ENCODE measurements at places on chromosomes 7 and 10.
A peak's percentile ranks its signal among the peaks of the same experiment; 100 is the strongest.

DNA sequence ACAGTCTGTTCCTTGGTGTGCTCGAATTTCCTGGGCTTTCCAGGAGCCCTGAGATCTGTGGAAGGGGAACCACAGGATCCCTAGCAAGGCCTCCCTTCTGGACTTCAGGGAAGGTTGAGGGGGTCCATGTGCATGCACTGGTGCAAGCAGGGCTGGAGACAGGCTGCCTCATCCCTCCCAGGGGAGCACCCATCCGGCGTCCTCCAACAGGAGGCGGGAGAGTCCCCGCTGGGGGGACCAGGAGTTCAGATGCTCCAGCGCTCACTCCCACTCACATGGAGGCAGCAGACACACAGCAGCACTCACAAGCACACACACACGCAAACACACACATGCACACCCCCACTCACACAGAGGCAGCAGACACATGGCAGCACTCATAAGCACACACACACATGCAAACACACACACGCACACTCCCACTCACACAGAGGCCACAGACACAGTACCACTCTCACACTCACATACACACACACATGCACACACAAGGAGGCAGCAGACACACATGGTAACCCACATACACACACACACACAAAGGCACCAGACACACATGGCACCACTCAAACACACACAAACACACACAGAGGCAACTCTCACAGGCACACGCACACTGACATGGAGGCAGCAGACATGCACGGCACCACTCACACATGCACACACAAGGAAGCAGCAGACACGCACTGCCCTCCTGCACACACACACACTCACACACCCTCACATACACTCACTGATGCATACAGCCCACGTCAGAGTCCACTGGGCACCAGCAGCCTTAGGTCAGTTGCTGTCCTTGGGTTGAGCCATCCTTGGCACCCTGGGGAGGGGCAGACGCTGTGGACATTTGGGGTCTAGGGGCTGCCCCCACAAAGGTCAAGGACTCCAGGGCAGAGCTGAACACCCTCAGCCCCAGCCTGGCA, 247.0 kb upstream of the PPP2R2D start:
- no peak for DNase-seq

DNA sequence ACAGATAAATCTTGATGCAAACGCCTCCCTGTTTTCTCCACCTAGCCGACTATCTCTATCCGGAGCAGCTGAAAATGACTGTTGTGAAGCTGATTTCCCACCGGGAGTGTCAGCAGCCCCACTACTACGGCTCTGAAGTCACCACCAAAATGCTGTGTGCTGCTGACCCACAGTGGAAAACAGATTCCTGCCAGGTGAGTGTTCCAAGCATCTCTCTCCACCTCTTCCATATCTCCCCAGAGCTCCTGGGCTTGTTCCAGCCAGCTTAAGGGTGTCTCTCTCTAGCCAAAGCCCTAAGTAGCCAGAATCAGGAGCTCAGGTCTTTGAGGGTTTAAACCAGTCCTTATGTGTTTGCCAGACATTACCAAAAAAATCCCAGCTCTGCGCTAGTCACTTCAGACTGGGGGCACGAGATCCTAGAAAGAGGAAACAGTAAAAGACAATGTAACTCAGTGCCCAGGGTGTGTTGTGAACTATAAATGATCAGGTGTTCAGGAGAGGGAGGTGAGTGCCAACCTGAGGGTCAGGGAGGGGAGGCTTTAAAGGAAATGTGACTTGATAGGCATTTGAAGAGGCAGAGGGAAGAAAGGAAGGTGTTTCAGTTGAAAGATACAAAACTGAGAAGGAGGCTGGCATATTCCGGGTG, 4.4 kb downstream of the PLAU start:
- no peak for DNase-seq

DNA sequence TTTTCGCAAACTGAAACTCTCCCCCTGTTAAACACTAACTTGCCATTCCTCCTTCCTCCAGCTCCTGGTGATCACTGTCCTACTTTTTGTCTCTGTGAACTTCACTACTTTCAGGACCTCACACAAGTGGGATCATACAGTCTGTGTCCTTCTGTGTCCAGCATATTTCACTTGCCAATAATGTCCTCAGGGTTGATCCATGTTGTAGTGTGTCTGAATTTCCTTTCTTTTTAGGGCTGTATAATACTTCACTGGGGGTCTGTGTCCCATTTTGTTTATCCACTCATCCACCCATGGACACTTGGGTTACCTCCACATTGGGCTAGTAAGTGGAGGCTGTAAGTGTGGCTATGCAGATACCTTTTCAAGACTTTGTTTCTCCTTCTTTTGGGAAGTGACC, 42.7 kb upstream of the GJD4 start:
- DNase-seq, result no peak

DNA sequence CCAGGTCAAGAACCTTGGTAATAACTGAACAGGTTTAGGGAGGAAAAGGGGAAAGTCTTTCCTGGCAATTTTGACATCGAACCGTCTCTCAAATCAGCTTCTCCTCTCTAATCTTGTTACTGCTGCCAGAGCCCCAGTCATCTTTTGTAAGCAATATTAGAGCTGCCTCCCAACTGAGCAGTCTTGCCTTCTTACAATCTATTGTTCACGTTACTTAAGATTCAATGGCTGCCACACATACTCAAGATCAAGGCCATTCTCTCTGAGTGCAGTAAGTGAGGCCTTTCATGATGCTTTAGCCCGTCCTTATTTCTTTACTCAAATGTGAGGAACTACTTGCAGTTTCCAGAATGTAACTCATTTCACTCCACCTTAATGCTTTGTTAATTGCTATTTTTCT, 12.4 kb downstream of the NET1 start:
- no peak for DNase-seq

- no peak for DNase-seq
These were observed 82.1 kb upstream of the PDGFA start for GRCh38 chr7:601595-602340.

GRCh38 chr7:125149151-125149550, 219.5 kb upstream of the POT1 start:
- DNase-seq, result no peak

DNA sequence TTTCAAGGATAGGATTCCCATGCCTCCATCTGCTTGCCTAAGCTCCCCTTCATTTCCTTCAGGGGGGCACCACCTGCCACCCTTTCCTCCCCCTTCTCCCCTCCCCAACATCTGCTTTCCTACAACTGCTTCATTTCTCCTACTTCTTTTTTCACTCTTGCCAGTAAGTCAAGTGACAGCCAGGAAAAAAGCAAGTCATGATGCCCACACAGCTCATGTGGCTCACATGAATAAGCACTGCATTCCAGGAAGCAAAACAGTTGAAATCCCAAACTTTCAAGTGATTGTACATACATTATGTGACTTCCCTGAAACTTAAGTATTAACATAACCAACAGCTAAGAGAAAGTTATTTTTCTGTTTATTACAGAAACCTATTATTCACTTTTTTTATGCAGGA, 78.6 kb downstream of the TNS3 start:
- no peak for DNase-seq

DNA sequence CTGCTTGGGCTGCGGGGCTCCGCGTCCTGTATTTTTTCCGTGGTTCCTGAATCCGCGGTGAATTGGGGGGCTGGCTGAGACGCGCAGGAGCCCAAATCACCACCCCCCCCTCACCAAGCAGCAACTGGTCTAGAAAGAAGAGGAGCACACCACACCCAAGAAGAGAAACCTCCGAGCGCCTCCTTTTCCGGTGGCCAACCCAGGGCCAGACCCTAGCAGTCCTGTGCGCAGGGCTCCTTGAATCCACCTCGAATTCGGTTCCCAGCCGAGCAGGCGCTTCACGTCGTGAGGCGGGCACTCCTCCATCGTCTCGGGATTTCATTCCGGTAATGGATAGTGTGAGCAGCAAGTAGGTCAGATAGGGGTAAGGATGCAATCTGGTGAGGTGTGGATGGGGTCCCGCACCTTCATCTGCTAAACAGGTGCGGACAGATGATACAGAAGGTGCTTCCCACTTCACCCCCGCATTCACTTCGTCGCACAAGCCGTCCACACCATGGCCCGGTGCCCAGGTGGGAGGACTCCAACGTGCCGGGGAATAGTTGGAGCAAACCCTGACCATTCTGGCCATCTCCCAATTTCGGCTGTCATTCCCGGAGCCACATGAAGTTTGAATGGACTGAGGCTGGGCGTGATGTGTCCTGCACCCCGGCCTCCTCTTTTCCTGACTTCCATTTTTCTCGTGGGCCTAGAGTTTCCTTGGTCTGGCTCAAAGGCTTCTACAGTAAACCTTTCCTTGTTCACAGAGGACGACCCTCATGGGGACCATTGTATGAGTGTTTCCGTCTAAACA, 19.8 kb upstream of the ZNF273 start:
- DNase-seq, result no peak

GRCh38 chr10:98267894-98268693, at the start of gene LOXL4:
Gene LOXL4 (minus strand): TSS chr10:98268194. CDS start chr10:98263019, 5,175 bp downstream.
- peak; percentile 4 for DNase-seq

GRCh38 chr7:71775648-71776047, 636.5 kb downstream of the CALN1 start:
- DNase-seq, result no peak

DNA sequence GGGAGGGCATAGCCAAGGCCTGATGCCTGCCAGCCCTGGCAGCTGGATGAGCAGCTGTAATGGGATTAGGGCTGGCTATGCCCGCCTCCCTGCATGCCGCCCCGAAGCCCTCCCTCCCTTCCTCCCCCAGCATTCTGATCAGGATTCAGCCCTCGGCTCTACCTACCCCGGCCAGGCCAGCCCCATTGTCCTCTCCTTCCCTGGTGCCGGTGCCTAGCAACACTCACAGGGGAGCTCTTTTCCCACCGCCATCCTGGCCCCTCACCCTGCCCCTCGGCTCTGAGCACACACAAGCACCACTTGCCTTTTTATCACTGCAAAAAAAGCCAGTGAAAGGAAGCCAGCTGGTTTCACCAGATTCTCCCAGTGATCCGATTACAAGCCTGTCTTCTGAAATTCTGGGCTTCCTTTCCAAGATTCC, 9.0 kb upstream of the ADCYAP1R1 start:
- DNase-seq, result no peak

- no peak for DNase-seq
These were observed 496.8 kb downstream of the GPAM start for GRCh38 chr10:111686796-111687195.

DNA sequence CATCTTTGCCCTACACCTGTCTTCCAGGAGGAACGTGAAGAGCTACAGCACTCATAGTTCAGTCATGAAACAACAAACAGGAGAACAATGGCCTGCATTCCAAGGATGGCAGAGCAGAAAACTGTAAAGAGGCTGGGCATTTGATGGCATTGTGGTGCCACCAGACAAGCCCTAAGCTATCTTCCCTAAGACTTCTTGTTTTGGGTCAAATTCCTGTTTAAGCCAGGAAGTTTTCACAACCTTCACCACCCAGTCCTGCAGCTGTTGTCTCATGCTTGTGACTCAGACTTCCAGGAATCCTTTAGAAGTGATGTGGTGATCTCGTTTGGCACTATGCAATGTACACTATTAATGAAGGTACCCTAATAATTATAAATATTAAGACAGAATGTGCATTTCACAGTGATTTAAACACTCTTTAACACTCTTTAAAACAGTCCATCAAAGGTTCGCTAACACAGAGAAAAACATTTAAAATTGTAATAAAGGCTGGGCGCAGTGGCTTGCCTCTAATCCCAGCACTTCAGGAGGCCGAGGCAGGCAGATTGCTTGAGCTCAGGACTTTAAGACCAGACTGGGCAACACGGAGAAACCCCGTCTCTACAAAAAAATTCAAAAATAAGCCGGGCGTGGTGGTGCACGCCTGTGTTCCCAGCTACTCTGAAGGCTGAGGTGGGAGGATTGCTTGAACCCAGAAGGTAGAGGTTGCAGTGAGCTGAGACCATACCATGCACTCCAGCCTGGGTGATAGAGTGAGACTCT, 2.7 kb upstream of the HERPUD2 start:
- DNase-seq, result no peak

GRCh38 chr10:114708717-114709335, 50.8 kb upstream of the ABLIM1 start:
- DNase-seq, result no peak

GRCh38 chr10:95289921-95290421, 832 bp downstream of the PDLIM1 start:
- DNase-seq, result no peak

- DNase-seq, result no peak
These were observed 27.5 kb downstream of the LMBR1 start for GRCh38 chr7:156865493-156865892.
